IMR-90 (cell line): ENCODE measurements at places on chromosomes 7 and 10. TPM values are rescaled to one million over a fixed set of nuclear protein-coding genes. Genes with fewer than 3 reads are reported as not detected.

Gene PPP1R9A
- total RNA-seq, result not detected in 2 replicates

Gene PKD2L1
- total RNA-seq, result not detected in 2 replicates

Gene DENND2A
- total RNA-seq, result 7.5 and 7.8 TPM in 2 replicates

Gene UFSP1
- total RNA-seq, result 0.28 and 0.36 TPM in 2 replicates

GRCh38 chr7:73966062-73966940 is 61.7 kb upstream of the ELN start:
- H3K27me3 ChIP-seq, result no peaks in the 10 kb centered on the region
- peaks cover 3% of the 10 kb centered on the region for H3K4me1 ChIP-seq
- H3K36me3 ChIP-seq, result no peaks in the 10 kb centered on the region

DNA sequence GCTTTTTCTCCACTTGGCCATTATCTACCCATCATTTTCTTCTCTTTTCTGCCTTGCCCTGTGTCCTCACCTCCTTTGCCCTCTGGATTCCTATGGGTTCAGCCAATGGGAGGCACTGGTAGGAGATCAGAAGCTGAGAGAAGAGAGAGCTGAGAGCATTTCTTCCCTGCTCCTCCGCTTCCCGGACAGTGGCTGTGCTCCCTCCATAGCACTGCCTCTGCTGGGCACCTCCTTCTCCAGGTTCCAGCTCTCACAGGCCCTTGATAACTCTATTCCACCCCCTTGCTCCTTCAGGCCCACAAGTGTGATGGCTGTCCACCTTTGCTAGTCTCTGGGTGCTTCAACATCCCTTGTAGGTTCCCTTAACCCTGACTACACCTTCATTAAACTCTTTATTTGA is 79.6 kb downstream of the LSM5 start:
- H3K36me3 ChIP-seq, result no peaks in the 10 kb centered on the region
- no peak overlapping the region for H3K27ac ChIP-seq
- no peak overlapping the region for H3K4me3 ChIP-seq
- no peaks in the 10 kb centered on the region for H3K4me1 ChIP-seq

GRCh38 chr7:21364801-21365271 is 63.0 kb upstream of the SP4 start:
- no peak overlapping the region for H3K27ac ChIP-seq
- no peak for DNase-seq
- H3K27me3 ChIP-seq, result no peaks in the 10 kb centered on the region
- H3K4me3 ChIP-seq, result no peak overlapping the region

DNA sequence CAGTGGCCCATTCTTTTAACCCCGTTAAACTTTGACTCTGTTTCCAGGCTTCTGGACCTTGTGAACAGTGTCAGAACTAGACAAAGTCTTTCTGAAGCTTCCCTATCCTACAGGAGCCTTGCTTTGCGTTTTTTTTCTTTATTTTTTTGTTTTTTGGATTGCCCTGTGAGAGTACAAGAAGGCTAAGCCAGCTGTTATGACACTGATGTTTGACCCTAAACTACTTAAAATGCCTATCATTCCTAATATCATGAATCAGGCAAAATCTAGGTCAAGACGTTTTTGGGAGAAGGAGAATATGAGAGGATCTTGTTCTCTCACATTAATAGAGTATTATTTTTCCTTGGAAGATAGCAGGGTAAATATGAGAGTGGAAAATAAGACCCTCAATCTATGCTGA is 79.8 kb downstream of the EPDR1 start:
- H3K27me3 ChIP-seq, result no peaks in the 10 kb centered on the region
- no peak overlapping the region for H3K4me3 ChIP-seq
- no peak overlapping the region for H3K27ac ChIP-seq
- DNase-seq, result no peak

DNA sequence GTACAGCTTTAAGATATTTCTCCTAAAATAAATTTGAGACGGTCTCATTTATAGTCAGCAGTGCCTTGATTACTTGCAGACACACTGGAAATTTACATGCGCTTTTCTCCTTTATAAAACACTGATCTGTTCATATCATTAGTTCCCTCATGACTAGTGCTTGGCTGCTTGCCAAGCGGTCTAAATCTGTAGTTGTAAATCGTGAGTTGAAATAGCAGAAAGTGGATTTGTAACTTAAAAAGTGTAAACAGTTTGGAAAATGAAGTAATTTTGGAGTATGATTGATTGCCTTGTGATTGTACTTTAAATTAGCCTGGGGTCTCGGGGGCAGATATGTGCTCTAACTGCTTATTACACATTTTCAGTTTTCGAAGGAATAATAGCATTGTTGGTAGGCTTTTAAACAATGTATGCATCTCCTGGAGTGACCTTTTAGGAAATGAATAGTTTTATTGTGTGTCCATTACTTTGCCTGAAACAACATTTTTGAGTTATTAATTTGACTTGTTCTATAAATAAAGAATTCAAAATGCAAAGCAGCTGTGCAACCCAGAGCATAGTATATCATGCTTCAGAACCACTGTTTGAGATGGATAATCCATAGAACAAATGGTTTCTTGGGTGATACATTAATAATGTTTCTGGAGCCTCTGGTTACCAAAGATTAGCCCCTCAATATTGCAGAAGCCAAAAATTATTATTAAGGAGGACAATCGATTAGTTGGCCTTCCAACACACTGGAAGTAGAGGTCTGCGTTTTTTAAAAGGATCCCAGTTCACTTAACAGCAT is 73.3 kb downstream of the ARID5B start:
- DNase-seq, result peak; percentile 75
- H3K27ac ChIP-seq, result no peak overlapping the region; the same call in 1 of the 2 replicates
- H3K36me3 ChIP-seq, result peaks cover 10% of the 10 kb centered on the region
- H3K27me3 ChIP-seq, result no peaks in the 10 kb centered on the region
- peaks cover 12% of the 10 kb centered on the region for H3K4me1 ChIP-seq
- H3K4me3 ChIP-seq, result no peak overlapping the region

DNA sequence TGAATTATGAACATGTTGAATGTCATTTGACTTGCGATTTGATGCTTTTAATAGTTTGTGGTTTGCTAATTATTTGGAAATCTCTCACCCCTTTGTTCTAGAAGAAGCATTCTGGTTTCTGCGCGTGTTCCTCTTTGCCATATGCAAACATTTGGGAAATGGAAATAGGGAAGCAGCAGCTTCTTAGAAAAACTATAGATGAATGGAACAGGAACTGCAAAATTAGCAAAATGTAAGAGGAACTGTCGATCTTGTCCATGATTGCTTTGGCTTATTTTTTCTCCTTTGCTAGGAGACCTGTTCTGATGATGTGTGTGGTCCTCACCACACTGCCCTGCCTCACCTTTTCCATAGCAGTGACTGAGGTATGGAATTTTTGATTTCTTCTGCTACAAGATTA is 19.0 kb downstream of the TMEM236 start:
- H3K4me3 ChIP-seq, result no peak overlapping the region
- no peaks in the 10 kb centered on the region for H3K4me1 ChIP-seq
- peaks cover 2% of the 10 kb centered on the region for H3K27me3 ChIP-seq
